ENCODE measurements at places on chromosomes 3 and 15.

DNA sequence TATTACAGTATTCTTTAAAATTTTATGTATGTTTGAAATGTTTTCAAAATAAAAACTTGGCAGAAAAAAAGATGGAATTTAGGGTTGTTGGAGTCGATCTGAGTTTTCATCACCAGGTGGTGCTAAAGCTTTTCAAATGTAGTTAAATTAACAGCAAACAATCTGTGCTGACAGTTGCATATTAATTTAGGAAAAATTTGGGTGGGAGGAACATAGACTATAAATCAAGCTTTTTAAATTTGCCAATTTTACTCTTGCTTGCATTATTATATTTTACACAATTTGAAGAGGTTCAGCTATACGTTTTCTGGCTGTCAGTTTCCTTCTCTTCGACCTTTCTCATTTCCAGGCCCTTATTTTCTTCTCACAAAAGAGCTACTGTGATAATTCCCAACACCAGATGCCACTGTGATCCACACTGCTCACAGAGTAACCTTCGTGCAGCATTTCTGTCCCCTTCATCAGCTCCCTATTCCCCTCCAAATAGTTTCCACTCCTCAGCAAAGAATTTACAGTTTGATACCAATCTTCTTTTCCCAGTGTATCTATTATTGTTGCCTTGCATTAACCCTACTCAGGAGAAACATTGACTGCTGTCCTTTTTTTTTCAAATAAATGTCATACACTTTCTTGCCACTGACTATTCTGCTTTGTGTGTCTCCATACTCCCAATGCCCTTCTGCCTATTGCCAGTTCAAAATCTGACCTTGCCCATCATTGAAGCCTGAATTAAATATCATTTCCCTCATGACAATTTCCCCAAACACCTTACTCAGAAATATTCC lies 53.4 kb upstream of the EIF5A2 start:
- DNase-seq: no peak

DNA sequence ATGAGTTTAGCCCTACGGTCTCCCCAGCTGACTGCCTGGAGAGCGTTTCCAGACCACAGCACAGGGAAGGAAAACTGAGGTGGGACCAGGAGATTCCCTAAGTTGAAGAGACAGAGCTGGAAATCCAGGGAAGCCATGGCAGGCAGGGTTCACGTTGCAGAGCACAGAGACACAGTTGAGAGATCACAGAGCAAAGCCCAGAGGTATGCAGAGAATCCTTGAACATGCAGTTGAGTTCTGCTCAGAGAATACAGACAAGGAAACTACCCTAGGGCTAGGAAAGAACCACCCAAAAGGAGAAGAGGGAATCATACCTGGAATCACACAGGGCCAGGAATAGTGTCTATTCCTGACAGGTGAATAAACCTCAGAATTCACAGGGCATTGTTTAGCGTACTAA lies 14.3 kb downstream of the SLC28A1 start:
- DNase-seq: no peak

DNA sequence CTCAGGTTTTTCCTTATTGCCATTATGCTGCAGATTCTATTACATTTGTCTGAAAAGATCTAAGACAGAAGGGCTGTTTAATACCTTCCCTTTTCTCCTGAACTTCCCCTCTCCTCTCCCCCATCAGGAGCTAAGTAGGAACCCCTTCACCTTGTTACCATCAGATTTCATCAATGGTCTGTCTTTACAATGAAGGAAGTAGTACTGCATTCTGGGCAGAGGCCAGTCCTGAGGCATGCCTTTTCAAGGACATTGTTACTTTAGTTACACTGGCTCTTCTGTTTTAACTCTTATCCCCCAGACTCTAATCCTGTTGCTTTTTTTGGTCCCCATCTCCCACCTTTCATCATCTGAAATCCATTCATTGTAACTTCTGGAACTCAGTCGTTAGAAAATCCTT lies 8.1 kb downstream of the CTNNB1 start:
- DNase-seq: no peak

DNA sequence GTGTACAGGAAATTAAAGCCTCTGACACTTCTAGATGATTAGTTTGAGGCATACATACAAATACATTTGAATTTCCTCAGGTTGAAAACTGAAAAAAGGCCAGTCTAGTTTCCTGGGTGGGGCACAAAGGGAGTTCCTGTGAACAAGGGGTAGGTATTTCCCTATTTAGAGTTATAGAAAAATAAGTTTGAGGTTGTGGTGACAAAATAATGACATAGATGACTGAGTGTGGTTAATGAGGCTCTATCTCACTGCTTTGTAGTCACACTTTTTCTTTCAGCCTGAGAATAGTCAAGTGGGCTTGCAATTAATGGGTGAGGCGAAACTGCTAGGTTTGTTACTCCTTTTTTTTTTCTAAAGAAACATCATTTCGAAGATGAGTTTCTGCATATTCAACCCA lies 4.3 kb downstream of the SLCO3A1 start:
- DNase-seq: no peak

GRCh38 chr3:39707314-39707909 lies 102.0 kb upstream of the MYRIP start:
- no peak for DNase-seq

GRCh38 chr3:127534161-127534451 lies 56.4 kb downstream of the TPRA1 start:
- DNase-seq: no peak

GRCh38 chr3:16888785-16889607 lies 4.2 kb downstream of the PLCL2 start:
- DNase-seq: no peak

Data from Right ventricle myocardium inferior (tissue), 1 donor.